HT1080 (cell line): ENCODE measurements at places on chromosomes 7 and 10.

GRCh38 chr10:112967200-112967599 is 17.2 kb downstream of the TCF7L2 start:
- peak; percentile 88 for DNase-seq

DNA sequence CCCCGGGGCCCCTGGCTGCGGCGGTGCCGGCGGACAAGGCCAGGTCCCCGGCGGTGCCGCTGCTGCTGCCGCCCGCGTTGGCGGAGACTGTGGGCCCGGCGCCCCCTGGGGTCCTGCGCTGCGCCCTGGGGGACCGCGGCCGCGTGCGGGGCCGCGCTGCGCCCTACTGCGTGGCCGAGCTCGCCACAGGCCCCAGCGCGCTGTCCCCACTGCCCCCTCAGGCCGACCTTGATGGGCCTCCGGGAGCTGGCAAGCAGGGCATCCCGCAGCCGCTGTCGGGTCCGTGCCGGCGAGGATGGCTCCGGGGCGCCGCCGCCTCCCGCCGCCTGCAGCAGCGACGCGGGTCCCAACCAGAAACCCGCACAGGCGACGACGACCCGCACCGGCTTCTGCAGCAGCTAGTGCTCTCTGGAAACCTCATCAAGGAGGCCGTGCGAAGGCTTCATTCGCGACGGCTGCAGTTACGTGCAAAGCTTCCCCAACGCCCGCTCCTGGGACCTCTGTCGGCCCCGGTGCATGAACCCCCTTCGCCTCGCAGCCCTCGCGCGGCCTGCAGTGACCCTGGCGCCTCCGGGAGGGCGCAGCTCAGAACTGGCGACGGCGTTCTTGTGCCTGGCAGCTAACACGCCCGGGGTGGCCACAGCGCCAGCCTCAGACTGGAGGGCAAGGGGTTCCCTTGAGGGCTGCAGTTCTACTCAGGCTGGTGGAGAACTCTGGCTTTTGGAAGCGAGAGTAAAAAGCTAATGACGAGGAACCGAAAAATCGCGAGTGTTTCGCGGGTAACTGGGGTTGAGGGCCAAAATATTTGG is 804 bp downstream of the FRAT1 start:
- no peak for DNase-seq

GRCh38 chr7:122038904-122039303 is 105.1 kb downstream of the AASS start:
- DNase-seq, result peak; percentile 27

DNA sequence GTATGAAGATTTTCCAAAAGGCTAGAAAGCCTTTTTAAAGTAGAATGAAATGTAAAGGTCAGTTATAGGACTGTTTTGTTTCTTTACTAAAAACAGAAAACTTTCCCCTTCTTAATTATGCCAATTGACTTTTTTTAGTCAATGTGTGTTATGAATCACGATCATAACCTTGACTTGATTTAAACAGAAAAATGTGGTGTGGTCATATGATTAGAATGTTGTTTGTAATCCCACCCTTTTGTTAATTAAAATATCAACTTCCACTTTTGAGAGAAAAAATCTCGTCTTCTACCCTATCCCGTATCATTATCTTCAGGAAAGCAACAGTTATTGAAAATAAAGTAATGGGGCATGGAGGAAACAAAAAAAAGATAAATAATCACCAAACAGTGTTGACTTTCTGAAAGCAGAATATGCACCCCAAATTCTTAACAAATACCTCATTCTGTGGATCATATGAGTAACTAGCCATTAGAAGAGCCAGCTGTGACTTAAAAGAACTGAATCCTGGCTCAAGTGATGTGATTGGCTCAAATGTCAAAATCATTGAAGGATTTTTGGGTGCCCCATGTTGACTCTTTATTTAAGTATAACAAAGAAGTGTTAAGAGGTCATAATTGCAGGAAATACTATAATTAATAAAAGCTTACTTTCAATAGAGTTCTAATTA is 32.3 kb upstream of the SLC16A12 start:
- no peak for DNase-seq

DNA sequence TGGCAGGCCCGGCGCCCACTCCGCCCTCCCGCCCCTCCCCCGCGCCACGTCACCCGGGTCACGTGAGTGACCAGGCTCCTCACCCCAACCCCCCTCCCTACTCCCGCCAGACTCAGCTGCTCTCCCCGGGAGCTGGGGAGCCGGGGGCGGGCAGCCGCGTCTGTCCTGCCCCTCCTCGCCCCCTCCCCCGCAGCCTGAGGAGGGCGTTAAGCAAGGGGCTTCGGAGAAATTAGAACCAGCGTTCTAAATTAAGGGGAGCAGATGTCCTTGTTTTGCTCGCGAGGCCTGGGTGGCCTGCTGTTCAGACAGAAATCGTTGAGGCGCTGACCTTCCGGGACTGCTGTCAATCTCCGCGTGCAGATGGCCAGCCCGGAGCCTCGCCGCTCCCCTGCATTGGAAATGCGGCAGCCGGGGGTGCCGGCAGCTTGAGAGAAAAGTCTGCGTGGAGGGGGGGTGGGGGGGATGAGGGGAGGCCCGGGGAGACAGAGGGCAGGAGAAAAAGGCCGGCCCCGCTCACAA is 102.2 kb upstream of the ZNF438 start:
- DNase-seq, result no peak

DNA sequence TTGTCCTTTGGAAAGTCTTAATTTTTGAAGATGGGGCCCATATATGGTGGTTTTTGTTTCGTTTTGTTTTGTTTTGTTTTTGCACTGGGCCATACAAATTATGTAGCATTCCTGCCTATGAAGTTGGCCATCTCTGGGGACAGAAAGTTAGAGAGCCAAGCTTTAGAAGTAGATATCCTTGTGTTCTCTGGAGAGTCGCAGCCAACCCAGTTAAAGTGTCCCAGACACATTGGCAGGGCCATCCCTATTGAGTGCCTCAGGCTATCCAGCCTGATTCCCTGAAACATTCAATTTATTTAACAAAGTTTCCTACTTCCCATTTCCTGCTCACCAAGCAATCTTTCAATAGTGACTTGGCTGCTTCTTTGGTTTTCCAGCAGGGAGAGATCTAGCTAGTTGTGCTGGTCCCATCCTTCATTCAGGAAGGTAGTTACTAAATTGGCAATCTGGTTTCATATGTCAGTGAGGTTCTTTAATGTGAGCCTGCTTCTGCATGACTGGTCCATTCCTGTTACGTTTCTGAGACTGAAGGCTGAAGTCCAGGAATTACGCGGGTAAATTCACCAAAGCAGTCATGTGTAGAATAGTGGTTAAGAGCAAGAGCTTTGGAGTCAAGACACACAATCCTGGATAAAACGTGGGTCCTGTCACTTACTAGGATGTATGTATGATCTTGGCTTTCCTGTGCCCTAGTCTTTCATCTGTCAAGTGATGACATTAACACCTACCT is 49.3 kb upstream of the HBP1 start:
- no peak for DNase-seq

- DNase-seq, result peak; percentile 10
Observed at GRCh38 chr7:48307041-48307714, 135.9 kb downstream of the ABCA13 start.

DNA sequence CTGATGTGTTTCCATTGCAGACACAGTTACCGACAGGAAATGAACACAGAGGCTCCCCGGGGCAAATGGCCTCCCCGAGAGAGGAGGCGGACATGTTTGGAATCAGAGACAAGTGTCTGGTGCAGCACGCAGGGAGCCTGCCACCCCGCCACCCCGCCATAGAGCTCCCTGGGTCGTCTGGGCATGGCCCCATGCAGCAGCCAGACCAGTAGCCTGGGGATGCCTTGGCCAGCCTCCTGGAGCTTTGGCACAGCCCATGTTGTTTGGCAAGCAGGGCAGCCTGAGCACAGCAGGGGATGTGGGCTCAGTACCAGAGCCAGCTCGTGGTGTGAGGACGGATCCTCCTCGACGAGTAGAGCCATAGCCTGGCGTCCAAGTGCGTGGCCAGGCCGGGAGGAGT is 80.8 kb downstream of the NKX6-2 start:
- no peak for DNase-seq
